IMR-90 (cell line): ENCODE measurements at places on chromosomes 6 and 20. TPM values are rescaled to one million over a fixed set of nuclear protein-coding genes. Genes with fewer than 3 reads are reported as not detected.

EPPIN gene
- not detected in 2 replicates for total RNA-seq

LY6G6D gene
- not detected in 2 replicates for total RNA-seq

DNA sequence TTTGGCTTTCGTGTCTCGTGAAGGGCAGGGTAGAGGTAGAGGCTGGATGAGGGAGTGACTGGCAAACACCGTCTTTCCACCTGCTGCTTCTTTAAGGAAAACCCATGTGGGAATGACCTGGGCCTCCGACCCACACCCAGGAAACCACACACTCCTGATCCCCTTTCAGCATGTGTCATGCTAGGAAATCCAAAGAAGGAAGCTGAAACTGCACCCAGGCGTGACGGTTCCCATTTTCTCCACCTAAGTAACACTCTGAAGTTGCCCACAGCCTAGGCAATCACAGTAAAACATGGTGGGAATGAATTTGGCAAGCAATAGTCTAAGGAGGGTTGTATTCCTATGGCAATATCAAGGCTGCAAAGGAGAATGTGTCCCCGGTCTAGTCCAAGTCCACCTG lies 538.4 kb upstream of the NOX3 start:
- no peak for DNase-seq

GRCh38 chr20:29878777-29879442 lies 1378.6 kb upstream of the DEFB115 start:
- no peak for DNase-seq

- peak; percentile 54 for DNase-seq
Measured at GRCh38 chr6:44002593-44003344, 124.5 kb downstream of the MRPL14 start.

BNIP5 gene
- total RNA-seq = not detected in 2 replicates

DNA sequence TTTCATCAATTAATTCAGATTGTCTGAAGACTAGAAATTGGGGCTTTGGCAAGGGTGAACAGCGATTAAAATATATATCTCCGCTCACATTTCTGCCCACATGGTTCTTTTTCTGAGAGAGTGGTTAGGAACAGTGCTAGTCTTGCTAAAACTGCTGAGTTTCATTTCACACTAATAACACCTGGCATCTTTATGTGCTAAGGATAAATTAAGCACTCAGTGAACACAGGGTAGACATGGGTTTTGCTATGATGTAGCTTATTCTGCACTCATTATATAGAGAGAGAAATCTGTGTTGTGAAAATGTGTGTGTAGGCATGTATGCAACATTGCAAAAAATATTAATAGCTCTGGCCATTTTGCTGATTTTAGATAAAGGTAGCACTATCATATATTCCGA lies 623.4 kb upstream of the FLRT3 start:
- DNase-seq = no peak

DNA sequence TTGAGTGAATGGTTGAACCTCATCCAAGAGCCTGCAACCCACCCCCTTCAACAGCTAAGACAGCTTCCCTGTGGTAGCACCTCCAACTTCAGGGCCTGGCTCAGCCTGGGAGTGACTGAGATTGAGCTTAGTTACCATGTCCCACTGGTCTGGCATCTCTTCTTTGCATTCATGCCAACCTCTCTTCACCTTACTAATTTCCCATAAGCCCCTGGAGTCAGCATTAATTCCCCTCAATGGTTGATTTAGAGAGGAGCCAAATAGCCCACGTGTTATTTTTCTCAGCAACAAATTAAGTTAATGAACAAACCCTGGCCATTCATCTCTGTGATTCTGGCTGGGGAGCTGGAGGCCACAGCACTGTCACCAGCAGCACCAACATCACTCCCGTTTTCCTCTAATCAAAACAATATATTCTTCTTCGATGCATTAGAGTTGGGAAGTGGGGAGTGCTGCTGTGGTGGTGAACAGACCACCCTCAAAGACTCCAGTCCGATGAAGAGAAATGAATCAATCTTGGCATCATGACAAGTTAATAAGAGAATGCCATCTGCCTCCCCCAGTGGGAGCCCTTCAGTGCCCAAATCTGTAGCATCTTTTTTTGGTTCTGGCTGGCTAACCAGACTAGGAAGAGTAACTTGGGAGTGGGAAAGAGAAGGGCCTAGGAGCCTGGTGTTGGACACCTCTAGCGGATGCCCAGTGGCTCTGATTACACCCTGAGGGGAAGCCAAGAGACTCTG lies 316.9 kb upstream of the RNF24 start:
- DNase-seq = no peak

GRIK2 gene
- total RNA-seq = 15.2 and 15.8 TPM in 2 replicates

- DNase-seq = no peak
Measured at GRCh38 chr6:132214716-132215115, 186.6 kb downstream of the MOXD1 start.

GRCh38 chr6:87922947-87923330 lies 124.7 kb upstream of the SPACA1 start:
- no peak for DNase-seq

DNA sequence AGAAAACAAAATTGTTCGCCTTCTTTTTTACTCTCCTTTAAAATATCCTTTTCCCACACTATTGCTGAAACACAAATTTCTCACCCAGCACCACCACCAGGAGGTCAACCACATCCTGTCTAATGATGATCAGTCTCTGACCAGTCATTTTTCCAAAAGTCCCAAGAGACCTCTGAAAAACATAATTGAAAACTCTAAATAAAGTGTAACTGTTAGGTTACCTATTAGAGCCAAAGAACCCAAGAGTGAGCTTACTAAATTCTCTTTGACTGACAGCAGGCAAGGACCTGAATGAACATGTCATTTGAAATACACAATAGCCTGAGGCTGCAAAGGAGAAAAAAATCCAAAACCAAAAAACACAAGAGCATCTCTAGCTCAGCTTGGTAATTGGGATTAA lies 735.4 kb downstream of the CBLN4 start:
- no peak for DNase-seq

DNA sequence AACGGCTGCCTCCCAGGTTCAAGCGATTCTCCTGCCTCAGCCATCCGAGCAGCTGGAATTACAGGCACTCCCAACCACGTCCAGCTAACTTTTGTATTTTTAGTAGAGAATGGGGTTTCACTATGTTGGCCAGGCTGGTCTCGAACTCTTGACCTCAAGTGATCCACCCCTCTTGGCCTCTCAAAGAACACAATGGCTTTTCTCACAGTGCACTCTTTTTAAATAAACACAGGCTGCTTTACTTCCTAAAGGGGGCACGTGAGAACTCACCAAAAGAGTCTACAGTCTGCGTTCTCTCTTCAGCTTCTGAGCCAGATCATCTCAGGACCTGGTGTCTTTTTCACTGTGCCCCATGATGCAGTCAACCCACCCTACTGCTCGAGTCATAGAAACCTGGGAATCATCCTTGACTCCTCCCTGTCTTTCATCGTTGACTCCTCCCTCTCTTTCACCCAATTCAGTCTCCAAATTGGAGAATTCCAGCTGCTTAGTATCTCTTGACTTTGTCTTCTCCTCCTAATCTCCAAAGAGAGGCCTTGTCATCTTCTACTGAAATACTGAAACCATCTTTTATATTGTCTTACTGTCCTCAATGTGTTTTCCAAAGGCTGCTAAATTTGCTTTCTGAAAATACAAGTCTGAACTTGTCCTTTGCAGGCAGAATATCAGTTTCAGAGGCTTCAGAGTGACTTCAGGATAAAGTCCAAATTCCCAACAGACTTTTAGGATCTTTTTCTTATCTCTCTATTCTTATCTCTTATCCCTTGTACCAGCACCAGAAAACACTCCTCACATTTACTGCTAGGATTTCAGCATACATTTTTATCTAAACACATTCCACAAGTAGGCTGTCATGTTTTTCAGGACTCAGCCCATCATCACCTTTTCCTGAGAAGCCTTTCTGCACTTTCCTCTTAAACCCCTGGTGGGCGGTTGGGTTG lies 323.4 kb downstream of the SYNE1 start:
- DNase-seq = peak; percentile 85

DNA sequence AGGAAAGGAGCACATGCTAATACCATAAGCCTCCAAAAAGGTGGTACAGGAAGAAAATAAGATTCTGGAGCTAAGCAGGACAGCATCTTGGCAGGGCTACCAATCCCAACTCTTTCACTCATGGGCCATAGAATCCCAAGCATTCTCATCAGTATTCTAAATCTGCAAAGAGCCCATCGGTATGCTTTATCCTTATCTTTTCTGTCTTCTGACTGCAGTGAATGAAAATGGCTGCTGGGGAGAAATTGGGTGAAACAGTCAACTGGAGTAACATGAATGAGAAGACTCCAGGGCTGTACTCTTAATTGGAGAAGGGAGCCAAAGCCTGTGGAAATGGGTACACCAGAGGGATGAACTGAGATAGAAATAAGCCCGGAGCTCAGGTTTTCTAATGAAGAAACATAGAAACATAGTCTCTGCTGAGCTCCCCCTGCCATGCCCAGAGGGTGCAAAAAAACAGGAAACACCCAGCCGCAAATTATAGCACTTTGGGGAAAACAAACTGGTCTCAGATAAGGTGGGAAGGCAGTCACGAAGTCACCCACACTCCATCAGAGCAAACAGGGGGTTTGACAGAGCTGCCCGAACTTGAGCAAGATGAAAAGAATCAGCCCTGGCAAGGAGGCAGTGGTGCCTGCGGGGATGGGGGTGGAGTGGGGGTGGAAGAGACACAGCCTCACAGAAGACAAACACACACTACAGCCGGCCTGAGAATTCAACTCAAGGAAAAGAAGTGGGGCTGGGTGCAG lies 35.4 kb upstream of the E2F3 start:
- DNase-seq = no peak

DNA sequence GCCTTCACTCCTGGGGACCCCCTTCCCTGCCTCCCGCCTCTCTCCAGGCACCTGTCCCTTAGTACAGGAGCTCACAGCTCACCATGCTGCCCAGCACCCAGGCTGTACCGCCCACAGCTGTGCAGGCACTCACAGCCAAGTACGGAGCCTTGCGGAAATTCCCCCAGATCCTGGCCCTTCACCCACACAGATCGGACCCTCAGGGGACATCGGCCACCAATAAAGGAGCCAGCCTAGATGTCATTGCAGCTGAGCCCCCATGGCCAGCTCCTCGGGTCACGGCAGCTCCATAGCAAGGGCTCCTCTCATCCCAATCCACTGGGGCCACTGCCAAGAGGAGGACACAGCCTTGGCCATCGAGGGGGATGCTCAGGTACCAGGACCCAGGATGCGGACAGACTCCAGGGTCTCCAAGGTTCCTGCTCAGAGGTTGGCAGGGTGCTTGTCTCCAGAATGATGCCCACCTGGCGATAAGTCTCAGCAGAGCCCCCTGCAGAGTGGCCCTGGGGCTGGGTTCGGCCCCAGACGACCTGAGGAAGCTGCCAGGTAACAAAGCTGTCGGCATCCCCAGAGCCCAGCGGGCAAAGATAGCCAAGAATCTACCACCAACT lies 82.3 kb downstream of the YTHDF1 start:
- DNase-seq = no peak

DNA sequence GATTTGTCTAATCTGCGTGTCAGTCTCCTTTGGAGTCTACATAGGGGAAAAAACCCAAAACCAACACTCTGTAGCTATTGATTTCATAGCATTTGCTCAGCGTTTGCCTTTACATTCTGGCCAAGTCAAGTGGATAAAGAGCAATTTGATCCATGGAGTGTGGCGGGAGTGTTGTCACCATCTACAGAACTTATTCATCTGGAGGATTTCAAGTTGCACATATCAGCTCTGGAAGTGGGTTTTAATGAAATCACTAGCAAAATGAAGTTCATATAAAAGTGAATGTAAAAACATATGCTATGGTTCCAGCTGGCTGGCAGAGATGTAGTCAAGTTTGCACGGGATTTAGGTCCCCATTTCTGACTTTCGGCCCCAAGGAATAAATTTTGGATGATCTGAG lies 219.7 kb upstream of the SUPT3H start:
- no peak for DNase-seq

- peak; percentile 32 for DNase-seq
Measured at GRCh38 chr6:83096791-83097190, 29.3 kb downstream of the DOP1A start.

DNA sequence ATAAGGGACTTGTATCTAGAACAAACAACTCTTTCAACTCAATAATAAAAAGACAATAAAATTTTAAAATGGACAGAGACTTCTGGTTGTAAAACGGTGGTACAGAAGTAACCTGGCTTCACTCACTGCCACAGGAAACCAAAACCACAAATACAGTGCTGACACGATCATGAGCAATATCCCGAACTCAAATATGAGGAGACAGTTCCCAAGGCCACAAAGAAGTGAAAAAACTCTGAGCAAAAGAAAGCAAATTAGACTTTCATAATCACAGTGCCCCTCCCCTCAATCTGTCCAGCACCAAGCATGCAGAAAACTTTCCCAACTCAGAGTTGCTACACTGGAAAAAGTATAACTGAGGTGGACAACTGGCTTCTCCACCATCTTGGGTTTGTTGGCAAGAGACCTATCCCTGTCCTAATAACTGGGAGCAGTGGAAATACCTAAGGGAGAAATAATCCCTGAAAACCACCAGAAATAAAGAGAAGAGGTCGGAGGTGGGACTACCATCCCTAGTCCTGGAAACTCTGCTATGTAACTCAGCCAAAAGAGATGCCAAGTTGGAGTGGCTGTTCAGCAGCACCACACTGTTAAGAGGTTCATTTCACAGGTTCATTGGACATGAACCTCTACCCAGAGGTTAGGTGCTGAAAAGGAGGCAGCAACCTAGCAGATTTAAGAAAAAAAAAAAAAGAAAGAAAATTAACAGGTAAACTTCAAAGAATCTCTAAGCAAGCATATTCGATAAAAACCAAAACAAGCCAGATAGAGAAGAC lies 55.5 kb downstream of the REV3L start:
- DNase-seq = peak; percentile 85

GRCh38 chr20:24742436-24742835 lies 206.6 kb upstream of the CST7 start:
- no peak for DNase-seq

SRMS gene
- total RNA-seq = not detected in 2 replicates

- peak; percentile 97 for DNase-seq
Measured at GRCh38 chr6:163533443-163533842, 118.9 kb downstream of the QKI start.

ANKRD66 gene
- not detected in 2 replicates for total RNA-seq

- no peak for DNase-seq
Measured at GRCh38 chr20:48197066-48197465, 411.8 kb upstream of the SULF2 start.

CRISP2 gene
- total RNA-seq = not detected in 2 replicates

GTSF1L gene
- total RNA-seq = not detected in 2 replicates

RTN4IP1 gene
- 9.9 and 11.7 TPM in 2 replicates for total RNA-seq

DNA sequence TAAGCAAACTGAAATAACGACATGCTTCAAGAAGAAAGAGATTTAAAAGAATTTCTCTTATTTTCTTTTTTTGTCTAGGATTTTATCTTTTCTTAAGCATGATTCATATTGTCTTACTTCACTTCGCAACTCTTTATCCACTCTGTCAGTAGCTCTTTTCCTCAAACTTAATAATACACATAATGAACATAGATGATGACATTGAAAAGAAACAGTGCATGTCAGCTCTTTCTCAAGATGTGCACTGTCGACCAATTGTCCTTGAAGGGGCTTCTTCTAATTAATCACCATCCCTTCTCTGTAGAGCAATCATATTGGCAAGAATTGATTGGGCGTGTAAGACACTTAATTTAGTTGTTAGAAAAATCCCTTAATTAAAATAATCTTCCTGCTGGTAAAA lies 356.5 kb downstream of the EYS start:
- DNase-seq = no peak

- DNase-seq = no peak
Measured at GRCh38 chr6:38502423-38502822, 137.3 kb downstream of the BTBD9 start.

- no peak for DNase-seq
Measured at GRCh38 chr20:23632711-23633573, 4.8 kb downstream of the CST3 start.

- DNase-seq = no peak
Measured at GRCh38 chr6:169935348-169935718, 183.9 kb downstream of the ERMARD start.

- no peak for DNase-seq
Measured at GRCh38 chr6:17741507-17741906, 34.8 kb upstream of the NUP153 start.

PDYN gene
- total RNA-seq = not detected in 2 replicates
